ENCODE measurements at places on chromosomes 4 and X.

- no peak for DNase-seq
Measured at GRCh38 chrX:140521393-140521792, 16.5 kb upstream of the SOX3 start.

DNA sequence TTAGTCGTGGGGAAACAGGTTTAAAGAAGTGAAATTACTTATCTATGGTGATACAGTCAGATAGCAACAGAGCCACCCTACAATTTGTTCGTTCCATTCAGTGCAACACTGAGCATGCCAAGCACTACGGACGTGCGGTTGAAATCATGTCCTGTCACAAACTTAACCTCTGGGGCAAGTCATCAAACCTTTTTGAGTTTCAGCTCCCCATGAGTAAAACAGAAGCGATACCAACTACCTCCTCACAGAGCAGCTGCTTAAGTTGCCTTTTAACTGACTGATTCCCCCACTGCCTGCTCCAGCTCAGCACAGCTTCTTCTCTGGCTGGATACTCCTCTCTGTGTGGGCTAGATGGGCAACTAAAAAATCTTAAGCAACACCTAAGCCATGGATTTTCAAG, 36.0 kb downstream of the LHFPL1 start:
- no peak for DNase-seq

GRCh38 chr4:7147661-7148310, 44.6 kb upstream of the SORCS2 start:
- DNase-seq: no peak

- no peak for DNase-seq
Measured at GRCh38 chr4:164949448-164950143, 27.9 kb downstream of the TRIM61 start.
